ENCODE measurements at places on chromosomes 3 and 15.

DNA sequence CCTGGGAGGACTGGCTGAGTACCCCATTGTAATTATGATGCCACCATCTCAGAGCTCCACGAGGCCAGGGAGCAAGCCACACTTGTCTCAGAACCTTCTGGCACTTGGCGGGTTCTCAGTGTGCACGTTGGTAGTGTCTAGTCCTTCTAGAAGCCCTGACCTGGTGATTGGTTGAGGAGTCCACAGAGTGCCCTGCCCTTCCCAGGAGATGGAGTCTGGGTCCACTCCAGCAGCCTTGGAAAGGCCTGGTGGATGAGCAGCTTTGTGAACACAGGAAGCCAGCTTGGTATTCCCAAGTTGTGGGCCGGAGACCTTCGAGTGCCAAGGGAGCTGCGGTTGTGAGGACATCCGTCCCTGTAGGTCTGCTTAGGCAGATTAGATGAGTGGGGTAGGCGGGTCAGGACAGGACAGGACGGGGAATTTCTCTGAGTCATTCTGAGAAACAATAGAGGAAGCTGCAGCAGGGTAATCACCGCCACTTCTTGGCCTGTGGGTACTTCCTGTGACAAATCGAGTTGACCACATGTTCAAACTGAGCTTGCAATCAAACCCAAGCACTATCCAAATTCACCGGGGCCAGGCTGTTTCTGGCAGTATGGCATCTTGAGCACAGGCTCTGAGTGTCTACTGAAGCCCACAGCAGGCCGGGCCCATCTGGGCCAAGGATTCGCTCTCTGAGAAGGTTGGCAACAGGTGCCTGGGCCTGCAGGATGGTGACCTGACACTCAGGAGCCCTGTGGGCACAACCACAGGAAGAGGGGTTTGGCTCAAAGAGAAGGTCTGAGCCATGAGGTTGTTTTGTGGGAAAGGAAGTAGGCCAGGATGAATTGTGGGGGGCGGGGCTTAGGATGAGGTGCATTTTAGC lies 71.5 kb upstream of the PLXNA1 start:
- peak overlapping the region; percentile 88 for H3K27ac ChIP-seq
- peaks cover 9% of the 10 kb centered on the region for H3K36me3 ChIP-seq
- peak overlapping the region; percentile 91 for H3K4me3 ChIP-seq
- peak; percentile 90 for DNase-seq
- H3K27me3 ChIP-seq, result peaks cover 32% of the 10 kb centered on the region
- H3K4me1 ChIP-seq, result peaks cover 43% of the 10 kb centered on the region

- no peaks in the 10 kb centered on the region for H3K36me3 ChIP-seq
- DNase-seq, result no peak
- H3K4me1 ChIP-seq, result no peaks in the 10 kb centered on the region
- no peaks in the 10 kb centered on the region for H3K27me3 ChIP-seq
Observed at GRCh38 chr3:175111036-175111435, 251.9 kb downstream of the NAALADL2 start.

GRCh38 chr3:70658513-70659310 lies 346.3 kb upstream of the MDFIC2 start:
- no peaks in the 10 kb centered on the region for H3K27me3 ChIP-seq
- H3K4me3 ChIP-seq, result no peak overlapping the region
- H3K36me3 ChIP-seq, result no peaks in the 10 kb centered on the region
- H3K4me1 ChIP-seq, result no peaks in the 10 kb centered on the region

- H3K4me3 ChIP-seq, result no peak overlapping the region
- H3K36me3 ChIP-seq, result no peaks in the 10 kb centered on the region
- no peak for DNase-seq
- H3K27ac ChIP-seq, result no peak overlapping the region
- peaks cover 5% of the 10 kb centered on the region for H3K27me3 ChIP-seq
- no peaks in the 10 kb centered on the region for H3K4me1 ChIP-seq
Observed at GRCh38 chr15:96878129-96878528, 547.6 kb downstream of the NR2F2 start.

GRCh38 chr3:18725668-18726407 lies 300.7 kb upstream of the SATB1 start:
- DNase-seq, result peak; percentile 86
- peak overlapping the region; percentile 98 for H3K27ac ChIP-seq
- peaks cover 14% of the 10 kb centered on the region for H3K36me3 ChIP-seq
- peak overlapping the region; percentile 78 for H3K4me3 ChIP-seq

DNA sequence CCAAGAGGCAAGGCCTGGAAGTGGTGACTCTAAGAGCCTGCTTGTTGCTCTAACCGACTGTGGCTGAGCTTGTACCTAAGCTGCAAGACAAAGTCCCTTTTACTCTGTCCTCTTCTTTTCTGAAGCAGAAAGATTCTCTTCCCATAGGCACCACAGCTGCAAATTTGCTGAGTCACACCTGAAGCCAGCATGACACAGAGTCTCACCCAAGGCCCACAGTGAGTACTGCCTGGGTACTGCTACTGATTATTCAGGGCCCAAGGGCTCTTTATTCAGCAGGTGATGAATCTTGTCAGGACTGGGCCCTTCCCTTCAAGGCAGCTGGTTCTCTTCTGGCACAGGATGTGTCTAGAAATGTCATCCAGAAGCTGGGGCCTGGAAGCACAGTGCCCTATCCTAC lies 18.9 kb upstream of the TIGIT start:
- peaks cover 36% of the 10 kb centered on the region for H3K4me1 ChIP-seq
- H3K27me3 ChIP-seq, result no peaks in the 10 kb centered on the region
- peaks cover 19% of the 10 kb centered on the region for H3K36me3 ChIP-seq
- DNase-seq, result no peak
- peak overlapping the region; percentile 49 for H3K27ac ChIP-seq

DNA sequence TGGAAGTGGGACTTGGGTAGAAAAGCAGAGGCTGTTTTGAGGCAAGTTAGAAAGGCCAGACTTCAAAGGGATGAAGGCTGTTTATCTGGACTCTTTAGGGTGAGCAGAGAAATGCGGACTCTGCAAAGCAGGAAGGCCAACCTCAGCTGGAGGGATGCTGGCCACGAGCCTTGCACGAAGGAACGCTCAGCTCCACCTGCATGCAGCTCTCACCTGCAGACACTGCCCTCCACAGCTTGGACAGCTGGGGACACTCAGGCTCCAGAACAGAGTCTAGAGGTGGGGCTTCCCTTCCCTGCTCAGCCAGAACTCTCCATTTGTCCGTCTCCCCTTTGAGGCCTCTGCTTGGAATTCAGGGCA lies 229.7 kb downstream of the ADAMTS17 start:
- peaks cover 4% of the 10 kb centered on the region for H3K27me3 ChIP-seq
- H3K4me3 ChIP-seq, result no peak overlapping the region
- DNase-seq, result no peak
- peaks cover 8% of the 10 kb centered on the region for H3K4me1 ChIP-seq
- no peak overlapping the region for H3K27ac ChIP-seq

DNA sequence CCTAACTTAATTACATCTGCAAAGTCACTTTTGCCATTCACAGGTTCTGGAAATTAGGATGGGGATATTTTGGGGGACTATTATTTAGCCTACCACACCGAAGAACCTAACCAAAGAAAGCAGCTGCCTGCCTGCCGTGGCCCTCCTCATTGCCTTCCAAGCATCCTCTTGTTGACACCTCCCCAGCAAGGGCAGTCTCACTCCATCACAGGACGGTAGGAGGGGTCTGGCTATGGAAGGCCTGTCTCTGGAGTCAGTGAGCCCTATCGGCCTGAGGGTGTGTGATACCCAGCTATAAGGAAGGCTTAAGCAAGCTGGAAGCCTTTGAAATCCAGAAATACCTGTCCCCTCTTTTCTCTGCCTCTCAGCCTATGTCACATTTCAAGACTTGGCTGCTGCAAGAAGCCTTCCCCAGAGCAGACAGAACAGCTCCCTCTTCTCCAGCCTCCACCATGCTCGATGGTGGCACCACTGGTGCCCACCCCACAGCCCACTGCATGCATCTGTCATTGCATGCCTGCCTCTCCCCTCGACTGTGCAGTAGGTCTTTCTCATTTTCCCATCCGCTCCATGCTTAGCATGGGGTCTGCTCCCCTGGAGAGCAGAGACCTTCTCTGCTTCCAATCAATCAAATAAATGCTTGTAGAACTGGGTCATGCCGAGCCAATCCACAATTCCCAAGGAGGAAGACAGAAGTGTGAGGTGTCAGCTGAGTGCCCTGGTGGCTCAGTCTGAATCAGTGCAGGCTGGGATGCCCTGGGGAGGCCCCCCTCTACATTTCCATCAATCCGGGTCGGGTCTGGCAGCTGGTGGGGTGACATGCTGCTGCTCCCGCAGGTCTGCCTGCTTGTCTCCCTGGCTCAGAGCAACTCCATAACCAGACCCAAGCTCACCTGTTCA lies 23.9 kb upstream of the LOXL1 start:
- DNase-seq, result peak; percentile 53
- H3K27ac ChIP-seq, result no peak overlapping the region
- H3K36me3 ChIP-seq, result no peaks in the 10 kb centered on the region
- H3K27me3 ChIP-seq, result peaks cover 2% of the 10 kb centered on the region
- H3K4me1 ChIP-seq, result no peaks in the 10 kb centered on the region

DNA sequence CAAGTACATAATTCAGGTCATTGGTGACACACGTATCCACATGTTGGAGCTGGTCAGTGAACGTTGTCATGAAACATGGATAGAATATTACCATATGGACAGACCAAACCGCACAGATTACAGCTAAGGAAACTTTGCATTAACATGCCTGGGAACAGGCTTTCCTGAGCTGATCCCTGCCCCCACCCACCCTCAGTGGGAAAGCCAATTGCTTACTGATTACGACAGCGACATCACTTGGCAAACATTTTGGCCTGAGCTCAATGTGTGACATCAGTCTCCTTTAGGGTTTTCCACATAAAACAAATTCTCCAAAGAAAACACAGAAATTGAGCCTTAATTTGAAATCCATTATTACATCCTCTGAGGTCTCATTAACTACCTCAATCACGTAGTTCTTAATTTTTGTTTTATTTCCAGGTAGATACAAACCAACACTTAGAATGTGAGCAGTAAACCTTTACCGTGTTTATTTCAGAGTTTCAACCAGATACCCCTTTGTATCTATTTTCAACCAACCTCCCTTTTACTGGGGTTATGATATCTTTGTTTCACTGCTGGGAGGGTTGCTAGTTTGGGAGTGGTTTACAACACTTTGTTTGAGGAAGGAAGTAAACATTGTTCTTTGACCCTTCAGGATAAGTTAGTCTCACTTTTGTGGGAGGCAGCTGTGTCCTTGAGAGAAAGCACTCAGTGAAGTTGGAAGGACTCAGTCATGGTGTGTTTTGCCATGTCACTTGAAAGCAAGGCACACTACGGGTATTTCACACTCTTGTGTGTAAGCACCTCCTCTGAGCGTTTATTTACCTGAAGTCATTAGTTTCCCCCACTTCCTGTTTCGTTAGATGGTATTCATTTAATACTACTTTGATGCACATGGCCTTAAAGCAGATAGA lies 103.1 kb downstream of the CMSS1 start:
- H3K4me1 ChIP-seq, result peaks cover 7% of the 10 kb centered on the region
- H3K36me3 ChIP-seq, result no peaks in the 10 kb centered on the region
- no peak for DNase-seq
- no peak overlapping the region for H3K4me3 ChIP-seq

- peaks cover 19% of the 10 kb centered on the region for H3K4me1 ChIP-seq
- no peak for DNase-seq
- H3K36me3 ChIP-seq, result no peaks in the 10 kb centered on the region
- H3K27me3 ChIP-seq, result no peaks in the 10 kb centered on the region
Observed at GRCh38 chr3:47145272-47145671, 18.6 kb downstream of the SETD2 start.

- H3K4me1 ChIP-seq, result no peaks in the 10 kb centered on the region
- no peak overlapping the region for H3K4me3 ChIP-seq
- H3K27me3 ChIP-seq, result peaks cover 11% of the 10 kb centered on the region
- no peak for DNase-seq
Observed at GRCh38 chr15:48006031-48006511, 114.7 kb upstream of the SLC24A5 start.

DNA sequence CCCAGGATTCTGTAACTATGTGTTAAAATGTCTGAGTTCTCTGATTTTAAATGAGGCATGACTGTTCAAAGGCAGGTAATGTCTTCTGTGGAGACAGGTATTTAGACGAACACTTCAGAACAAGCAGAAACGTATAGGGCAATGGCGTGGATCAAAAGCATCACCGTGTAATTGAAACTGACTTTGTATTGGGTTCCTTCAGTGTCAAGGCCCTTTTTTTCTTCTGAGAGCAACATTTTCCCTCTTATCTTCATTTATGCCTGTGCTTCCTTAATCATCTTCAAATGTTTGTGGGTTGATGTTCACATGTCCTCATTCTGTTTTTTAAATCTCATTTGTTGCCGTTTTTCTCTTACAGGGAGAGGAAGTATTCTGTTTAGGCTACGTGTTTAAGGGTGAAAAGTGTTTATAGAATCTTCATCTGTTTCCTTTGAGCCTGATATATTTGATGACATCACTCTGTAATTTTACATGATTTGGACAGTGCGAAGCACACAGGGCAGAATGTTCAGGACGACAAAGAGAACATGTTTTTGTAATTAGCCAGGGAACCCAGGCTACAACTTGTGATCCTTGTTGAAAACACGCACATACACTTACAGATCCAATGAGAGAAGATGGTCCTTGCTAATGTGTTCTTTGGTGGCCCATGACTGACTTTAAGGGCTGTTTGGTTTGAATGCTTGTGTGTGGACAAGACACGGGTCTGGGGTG lies 196.0 kb downstream of the LRTM1 start:
- H3K27me3 ChIP-seq, result no peaks in the 10 kb centered on the region
- peaks cover 4% of the 10 kb centered on the region for H3K36me3 ChIP-seq
- H3K27ac ChIP-seq, result no peak overlapping the region
- H3K4me3 ChIP-seq, result no peak overlapping the region
- no peak for DNase-seq

DNA sequence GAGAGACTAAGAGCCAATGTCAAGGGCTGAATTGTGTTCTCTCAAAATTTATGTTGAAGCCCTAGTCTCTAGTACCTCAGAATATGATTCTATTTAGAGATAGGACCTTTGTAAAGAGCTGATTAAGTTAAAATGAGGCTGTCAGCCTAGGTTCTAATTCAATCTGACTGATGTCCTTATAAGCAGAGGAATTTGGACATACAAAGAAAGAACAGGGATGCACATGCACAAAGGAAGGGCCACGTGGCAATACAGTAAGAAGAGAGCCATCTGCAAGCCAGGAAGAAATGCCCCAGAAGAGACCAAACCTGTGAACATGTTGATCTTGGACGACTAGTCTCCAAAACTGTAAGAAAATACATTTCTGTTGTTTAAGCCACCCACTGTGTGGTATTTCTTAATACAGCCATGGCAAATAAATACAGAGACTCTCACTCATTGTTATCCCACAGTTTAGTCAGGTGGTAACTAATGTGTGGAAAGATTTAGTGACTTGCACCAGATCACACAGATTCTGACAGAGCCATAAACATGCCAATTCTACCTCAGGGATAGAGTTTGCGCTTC lies 652.2 kb downstream of the NAALADL2 start:
- no peak overlapping the region for H3K4me3 ChIP-seq
- H3K27ac ChIP-seq, result no peak overlapping the region
- DNase-seq, result no peak

GRCh38 chr15:40853241-40853890 lies 9.5 kb downstream of the SPINT1 start:
- no peak overlapping the region for H3K27ac ChIP-seq
- H3K4me1 ChIP-seq, result no peaks in the 10 kb centered on the region
- H3K36me3 ChIP-seq, result no peaks in the 10 kb centered on the region
- no peaks in the 10 kb centered on the region for H3K27me3 ChIP-seq
- no peak for DNase-seq

Data from natural killer cell treated with Interleukin-12 subunit alpha and Interleukin-12 subunit beta and Interleukin-15 and Interleukin-18, amount 100 ng/mL, for 72 hours (primary cell).